Mammary epithelial cell (primary cell): ENCODE measurements at places on chromosomes 2 and 18. TPM values are rescaled to one million over a fixed set of nuclear protein-coding genes. Genes with fewer than 3 reads are reported as not detected.

The HMSD gene
- total RNA-seq: not detected

The GNLY gene
- total RNA-seq: not detected

The UGT1A10 gene
- not detected for total RNA-seq

The ANKRD53 gene
- total RNA-seq: not detected in 2 replicates

The OXER1 gene
- total RNA-seq: 0.17 TPM

The FIGN gene
- 10.3 and 10.7 TPM in 2 replicates for total RNA-seq

The FER1L5 gene
- 0.17 TPM for total RNA-seq

The AUP1 gene
- total RNA-seq: 111 and 126 TPM in 2 replicates

The CDH20 gene
- total RNA-seq: not detected in 2 replicates

The UPP2 gene
- total RNA-seq: not detected in 2 replicates

The SIX3 gene
- not detected for total RNA-seq

The CELF4 gene
- 0.67 TPM for total RNA-seq
